ENCODE measurements at places on chromosomes 2 and 18.

DNA sequence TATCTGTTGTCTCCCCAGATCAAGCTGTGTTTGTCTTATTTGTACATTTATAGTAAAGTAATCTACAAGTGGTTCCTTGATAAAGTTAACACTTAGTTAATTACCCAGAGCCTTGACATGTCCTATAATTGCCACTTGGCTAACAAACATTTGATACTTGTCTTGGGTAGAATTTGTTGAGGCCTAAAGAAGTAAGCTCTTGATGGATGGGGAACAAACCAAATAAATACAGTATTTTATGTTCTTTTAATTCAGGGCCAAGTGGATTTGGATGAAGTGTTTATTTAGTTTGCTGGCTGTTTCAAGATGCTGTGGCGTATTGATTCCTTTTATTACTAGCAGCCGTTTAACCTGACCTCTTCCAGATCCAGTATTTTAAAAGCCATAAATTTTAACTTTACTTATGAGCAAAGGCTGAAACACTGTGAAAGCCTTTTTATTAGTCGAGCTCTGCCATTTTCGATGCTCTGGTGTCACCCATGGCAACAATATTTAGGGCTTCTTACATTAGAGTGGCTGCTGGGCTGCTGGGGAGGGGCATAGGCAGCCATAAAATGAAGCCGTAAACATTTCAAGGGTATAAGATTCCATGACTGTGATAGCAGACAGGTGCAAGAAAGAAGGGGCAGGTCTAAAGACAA lies 401.6 kb upstream of the NRP2 start:
- DNase-seq: no peak

DNA sequence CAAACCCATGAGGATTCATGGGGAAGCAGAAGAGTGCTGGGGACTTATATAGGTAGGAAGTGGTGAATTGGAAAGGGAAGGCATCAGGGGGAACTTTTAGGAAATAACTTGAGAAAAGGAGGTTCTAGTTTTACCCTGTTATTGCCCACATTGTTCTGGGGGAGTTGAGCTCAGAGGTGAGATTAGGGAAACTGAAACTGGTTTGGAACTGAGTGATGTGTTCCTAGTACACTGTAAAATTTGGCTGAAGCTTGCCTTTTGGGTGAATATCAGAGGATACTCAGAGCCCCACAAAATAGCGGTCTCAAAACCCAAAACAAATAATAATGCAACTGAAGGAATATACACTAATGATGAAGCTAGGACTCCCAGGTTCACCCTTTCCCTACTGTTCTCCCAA lies 39.6 kb upstream of the APOB start:
- DNase-seq: no peak

DNA sequence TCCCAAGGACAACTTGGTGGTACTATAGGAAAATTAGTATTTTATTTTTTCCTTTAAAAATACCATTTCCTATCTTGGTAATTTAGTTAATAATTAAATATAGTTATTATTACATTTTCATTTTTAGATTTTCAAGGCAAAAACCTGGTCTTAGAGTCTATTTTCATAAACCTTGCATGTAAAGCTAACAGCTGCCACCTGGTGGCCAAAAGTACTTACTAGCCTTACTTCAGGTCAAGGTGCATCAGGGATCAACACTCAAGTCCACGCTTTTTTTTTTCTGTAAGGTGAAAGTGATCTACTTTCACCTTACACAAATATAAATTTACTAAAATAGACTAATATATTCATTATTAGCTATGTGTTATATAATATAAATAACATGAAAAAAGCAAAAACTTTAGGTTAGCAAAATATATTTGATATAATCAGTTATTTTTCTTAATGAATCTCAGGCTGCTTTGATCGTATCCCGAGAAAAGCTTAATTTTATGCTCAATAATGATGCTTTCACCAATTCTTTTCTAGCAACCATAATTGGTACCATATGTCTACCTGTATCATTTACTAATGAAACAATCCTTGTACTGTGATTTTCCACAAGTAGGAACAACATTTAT lies 62.5 kb downstream of the RELCH start:
- peak; percentile 72 for DNase-seq

DNA sequence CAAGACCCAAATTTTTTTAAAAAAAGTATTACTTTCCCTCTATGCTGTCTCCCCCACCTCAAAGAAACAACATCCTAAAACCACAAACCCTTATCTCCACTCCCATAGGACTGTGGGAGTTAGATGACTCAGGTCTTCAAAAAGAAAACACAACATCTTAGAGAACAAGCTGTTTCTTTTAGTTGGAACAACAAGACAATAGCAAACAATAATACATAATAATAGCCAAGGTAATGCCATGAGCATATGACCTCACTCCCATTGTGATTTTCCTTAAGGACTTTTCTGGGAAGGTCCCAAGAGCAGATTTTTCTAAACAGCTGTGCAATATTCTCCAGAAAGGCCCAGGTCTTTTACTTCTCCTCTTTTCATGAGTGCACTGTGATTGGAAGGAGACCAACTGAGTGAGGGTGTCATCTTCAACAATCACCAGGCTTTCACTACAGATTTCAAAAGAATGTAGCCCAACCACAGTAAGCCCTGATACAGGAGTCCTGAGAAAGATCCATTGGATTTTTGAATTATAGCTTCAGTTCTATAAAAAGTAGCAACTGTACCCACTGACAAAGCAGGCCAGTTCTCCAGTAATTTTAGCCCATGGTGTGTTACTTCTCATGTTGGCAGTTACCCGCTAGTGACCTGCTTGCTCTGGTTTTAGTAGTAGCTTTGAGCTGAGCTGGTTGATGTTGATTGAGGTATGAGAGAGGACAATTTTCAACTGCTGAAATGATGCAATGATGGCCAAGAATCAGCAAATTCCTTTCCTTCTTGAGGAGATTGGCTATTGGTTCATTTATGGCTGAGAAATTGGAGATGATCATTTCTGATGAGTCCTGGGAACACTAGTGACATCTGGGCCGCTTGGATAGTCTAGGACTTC lies 144.5 kb upstream of the TCF4 start:
- DNase-seq: no peak
